ENCODE measurements at places on chromosomes 6 and 20. TPM values are rescaled to one million over a fixed set of nuclear protein-coding genes. Genes with fewer than 3 reads are reported as not detected.

Gene SHLD1
- total RNA-seq: 6.1 TPM

Gene SOX18
- total RNA-seq: 56.7 TPM

Gene ABHD12
- total RNA-seq: 61.5 TPM

Gene PNLDC1
- total RNA-seq: not detected

Gene BPHL
- 28.9 TPM for total RNA-seq

DNA sequence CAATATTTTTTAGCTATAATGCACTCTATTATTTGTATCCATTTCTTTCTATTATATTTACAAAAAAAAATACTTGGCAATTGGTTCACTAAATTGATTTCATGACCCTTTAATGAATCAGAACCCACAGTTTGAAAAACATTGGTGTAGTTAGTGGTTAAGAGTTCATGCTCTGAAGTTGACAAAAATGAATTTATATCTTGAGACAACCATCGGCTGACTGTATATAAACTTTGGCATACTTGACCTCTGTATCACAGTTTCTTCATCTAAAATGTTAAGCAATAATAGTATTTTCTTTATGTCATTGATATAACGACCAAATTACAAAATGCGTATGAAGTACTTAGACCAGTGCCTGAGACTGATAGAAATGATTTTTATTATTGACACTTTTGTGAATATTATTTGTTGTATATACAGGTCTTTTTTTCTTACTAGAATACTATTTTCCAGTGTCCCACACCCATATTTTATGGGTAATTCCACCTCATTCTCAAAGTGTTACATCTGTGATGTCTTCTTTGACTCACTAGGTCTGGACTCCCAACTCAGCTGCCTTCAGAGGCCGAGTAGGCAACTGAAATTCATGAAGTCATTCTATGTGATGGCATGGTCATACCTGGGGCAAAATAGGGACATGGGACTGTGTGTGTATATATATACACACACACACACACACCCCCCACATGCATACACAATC, 459.2 kb downstream of the RFPL4B start:
- no peak overlapping the region for H3K27ac ChIP-seq
- no peak for DNase-seq
- no peaks in the 10 kb centered on the region for H3K36me3 ChIP-seq

DNA sequence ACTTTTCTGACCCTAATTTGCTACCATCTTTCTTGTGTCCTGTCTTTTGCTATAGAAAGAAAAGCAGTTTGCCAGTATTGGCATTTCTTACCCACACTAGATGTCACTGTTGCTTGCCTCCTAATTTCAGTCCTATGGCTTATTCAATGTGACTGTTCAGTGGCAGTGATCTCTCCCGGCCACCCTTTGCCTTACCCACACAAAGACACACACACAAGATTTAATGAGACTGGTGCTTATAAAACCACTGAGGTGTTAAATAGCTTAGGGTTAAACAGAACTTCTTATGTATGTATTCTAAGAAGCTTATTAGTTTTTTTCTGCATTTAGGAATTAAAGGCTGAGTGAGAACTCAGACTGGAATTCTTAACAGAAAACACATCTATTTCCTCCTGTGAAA, 233.6 kb upstream of the ASCC3 start:
- DNase-seq: peak; percentile 89
- no peaks in the 10 kb centered on the region for H3K27me3 ChIP-seq
- H3K36me3 ChIP-seq: no peaks in the 10 kb centered on the region
- H3K27ac ChIP-seq: no peak overlapping the region

- H3K4me1 ChIP-seq: no peaks in the 10 kb centered on the region
- DNase-seq: no peak
- no peaks in the 10 kb centered on the region for H3K36me3 ChIP-seq
- H3K27ac ChIP-seq: no peak overlapping the region
- no peak overlapping the region for H3K4me3 ChIP-seq
- H3K27me3 ChIP-seq: no peaks in the 10 kb centered on the region
Measured at GRCh38 chr6:128580224-128581110, 60.1 kb upstream of the PTPRK start.

- H3K4me1 ChIP-seq: no peaks in the 10 kb centered on the region
- no peaks in the 10 kb centered on the region for H3K27me3 ChIP-seq
- no peak overlapping the region for H3K27ac ChIP-seq
Measured at GRCh38 chr6:108748055-108748454, 100.2 kb upstream of the ARMC2 start.

- H3K4me1 ChIP-seq: no peaks in the 10 kb centered on the region
- no peaks in the 10 kb centered on the region for H3K36me3 ChIP-seq
- H3K4me3 ChIP-seq: no peak overlapping the region
- peak; percentile 54 for DNase-seq
- no peaks in the 10 kb centered on the region for H3K27me3 ChIP-seq
Measured at GRCh38 chr6:100592929-100593328, 128.2 kb upstream of the SIM1 start.

DNA sequence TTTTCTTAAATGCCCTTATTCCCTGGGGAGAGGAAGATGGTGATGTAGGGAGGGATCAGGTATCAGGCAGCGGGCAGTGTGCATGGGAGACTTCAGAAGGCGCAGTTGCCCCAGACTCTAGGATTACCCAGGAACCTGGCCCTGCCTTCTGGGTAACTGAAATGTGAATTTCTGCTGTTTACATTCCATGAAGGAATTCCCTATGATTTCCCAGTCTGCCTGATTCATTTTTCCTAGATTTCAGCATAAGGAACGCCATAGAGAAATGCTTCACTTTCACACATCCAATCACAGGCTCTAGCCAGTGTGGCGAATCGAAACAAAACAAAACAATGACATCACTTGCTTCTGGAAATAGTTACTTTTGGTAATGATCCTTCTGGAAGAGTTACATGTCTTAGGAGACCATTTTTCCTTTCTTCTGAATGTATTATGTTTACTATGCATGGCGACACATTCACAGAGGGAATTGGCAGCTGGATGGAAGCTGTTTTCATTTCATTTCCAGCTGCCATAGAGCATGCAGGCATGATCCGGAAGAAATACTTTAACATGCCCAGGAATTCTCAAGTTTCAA, 33.3 kb downstream of the LRP11 start:
- DNase-seq: peak; percentile 12
- peaks cover 10% of the 10 kb centered on the region for H3K36me3 ChIP-seq
- H3K27me3 ChIP-seq: no peaks in the 10 kb centered on the region
- H3K4me1 ChIP-seq: no peaks in the 10 kb centered on the region
- H3K27ac ChIP-seq: no peak overlapping the region
- H3K4me3 ChIP-seq: no peak overlapping the region

GRCh38 chr6:28218312-28219248, 6.5 kb upstream of the ZSCAN9 start:
- no peak overlapping the region for H3K27ac ChIP-seq
- peak overlapping the region; percentile 52 for H3K4me3 ChIP-seq
- peaks cover 28% of the 10 kb centered on the region for H3K27me3 ChIP-seq
- DNase-seq: peak; percentile 82
- no peaks in the 10 kb centered on the region for H3K36me3 ChIP-seq

GRCh38 chr6:81939766-81940165, 187.3 kb upstream of the TENT5A start:
- no peak for DNase-seq
- H3K4me1 ChIP-seq: no peaks in the 10 kb centered on the region
- H3K27ac ChIP-seq: no peak overlapping the region
- no peaks in the 10 kb centered on the region for H3K27me3 ChIP-seq
- H3K36me3 ChIP-seq: no peaks in the 10 kb centered on the region
- no peak overlapping the region for H3K4me3 ChIP-seq

GRCh38 chr6:5463690-5464089, 202.4 kb downstream of the FARS2 start:
- no peak for DNase-seq
- no peaks in the 10 kb centered on the region for H3K4me1 ChIP-seq
- H3K36me3 ChIP-seq: no peaks in the 10 kb centered on the region
- no peak overlapping the region for H3K4me3 ChIP-seq

- H3K36me3 ChIP-seq: no peaks in the 10 kb centered on the region
- no peaks in the 10 kb centered on the region for H3K27me3 ChIP-seq
- H3K4me1 ChIP-seq: peaks cover 28% of the 10 kb centered on the region
Measured at GRCh38 chr6:168090706-168091105, 11.7 kb upstream of the FRMD1 start.

DNA sequence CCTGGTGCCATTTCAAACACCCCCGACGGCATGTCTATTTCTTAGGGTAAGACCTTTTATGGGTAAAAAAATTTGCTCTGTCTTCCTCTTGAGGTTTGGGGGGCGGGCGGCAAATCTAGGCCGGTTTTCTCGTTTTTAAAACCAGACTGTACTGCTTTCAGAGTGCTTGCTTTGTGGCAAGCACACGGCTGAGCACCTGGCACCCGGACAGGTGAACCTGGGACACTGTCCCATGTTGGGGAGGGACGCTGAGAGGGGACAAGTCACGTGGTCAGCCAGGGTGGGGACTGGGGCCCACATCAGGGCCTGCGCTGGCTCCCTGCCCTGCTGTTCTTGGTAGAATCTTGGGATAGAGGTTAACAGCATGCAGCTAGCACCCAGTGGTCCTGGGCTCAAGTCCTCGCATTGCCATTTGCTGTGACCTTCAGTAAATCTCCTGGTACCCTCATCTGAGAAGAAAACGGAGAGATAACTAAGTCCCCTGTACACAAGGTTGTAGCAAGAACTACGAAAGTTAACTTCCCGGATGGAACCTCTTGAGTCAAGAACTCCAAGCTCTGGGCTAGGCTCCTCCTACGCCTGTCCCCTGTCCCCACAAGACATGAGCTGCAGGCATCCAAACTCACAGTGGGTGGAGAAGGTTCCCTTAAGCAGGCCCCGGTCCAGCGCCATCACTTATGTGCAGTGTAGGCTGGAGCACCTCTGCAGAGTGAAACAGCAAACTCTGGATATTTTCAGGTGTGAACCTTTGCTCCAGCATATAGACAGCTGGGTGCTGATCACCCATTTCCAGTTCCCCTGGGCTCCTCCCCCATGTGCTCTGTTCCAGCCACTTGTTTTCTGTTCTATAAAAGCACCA, 41.7 kb downstream of the PMEPA1 start:
- no peaks in the 10 kb centered on the region for H3K4me1 ChIP-seq
- no peak overlapping the region for H3K4me3 ChIP-seq
- DNase-seq: no peak
- H3K36me3 ChIP-seq: no peaks in the 10 kb centered on the region

DNA sequence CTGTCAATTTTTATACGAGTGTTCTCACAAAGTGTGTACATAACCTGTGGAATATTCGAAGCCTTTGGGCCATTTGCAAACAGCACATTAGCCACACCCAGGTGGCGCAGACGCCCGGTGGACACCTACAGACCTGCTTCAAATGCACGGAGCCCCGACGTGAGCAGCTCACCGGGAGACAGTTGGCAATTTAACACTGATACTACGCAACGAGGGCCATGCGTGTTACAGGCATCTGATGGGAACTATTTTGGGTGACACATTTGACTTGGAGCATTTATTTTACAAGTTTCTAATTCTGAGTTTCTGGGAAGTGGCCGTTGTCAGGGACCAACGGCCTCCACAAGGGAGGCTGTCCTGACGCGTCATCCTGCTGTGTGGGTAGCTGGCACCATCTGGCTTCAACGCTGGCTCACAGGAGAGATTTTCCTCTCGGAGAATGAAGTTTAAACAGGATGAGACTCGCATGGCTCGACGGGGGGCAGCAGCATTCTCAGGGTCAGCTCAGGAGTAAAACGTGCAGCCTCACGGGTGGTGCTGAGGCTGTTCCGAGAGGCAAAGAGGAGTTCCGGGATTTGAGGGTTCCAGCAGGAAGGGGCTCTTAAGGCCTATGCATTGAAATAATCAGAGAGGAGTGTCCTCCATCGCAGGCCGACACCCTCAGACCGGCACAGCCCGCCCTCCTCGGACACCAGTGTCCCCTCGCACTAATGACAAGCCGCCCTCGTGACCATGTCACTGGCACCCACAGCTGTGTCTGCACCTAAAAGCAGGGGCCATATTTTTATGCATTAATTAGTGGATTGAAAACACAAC, 207.4 kb downstream of the DLL1 start:
- no peak overlapping the region for H3K27ac ChIP-seq
- no peaks in the 10 kb centered on the region for H3K4me1 ChIP-seq
- H3K36me3 ChIP-seq: no peaks in the 10 kb centered on the region
- no peaks in the 10 kb centered on the region for H3K27me3 ChIP-seq
- no peak for DNase-seq
- H3K4me3 ChIP-seq: no peak overlapping the region

DNA sequence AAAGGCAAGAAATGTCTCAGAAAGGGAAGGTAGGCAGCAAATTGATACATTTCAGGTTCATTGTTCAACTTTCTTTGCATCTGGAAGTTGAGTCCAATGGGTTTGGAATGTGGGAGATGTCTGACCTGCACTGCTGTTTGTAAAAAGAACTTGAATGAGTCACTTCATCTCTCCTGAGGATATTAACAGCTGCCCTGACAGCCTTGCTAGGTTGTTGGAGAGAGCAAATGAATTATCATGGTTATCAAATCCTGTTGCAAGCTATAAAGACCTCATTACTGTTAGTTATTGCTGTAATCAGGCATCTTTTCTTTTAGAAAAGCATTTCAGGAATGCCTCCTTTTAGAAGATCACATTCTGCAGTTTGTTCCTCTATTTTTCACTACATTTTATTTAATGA, 23.0 kb upstream of the FLRT3 start:
- H3K27ac ChIP-seq: no peak overlapping the region
- H3K4me3 ChIP-seq: no peak overlapping the region
- DNase-seq: no peak
- H3K4me1 ChIP-seq: no peaks in the 10 kb centered on the region
- no peaks in the 10 kb centered on the region for H3K27me3 ChIP-seq

GRCh38 chr6:135423649-135424128, 73.9 kb downstream of the AHI1 start:
- H3K27me3 ChIP-seq: no peaks in the 10 kb centered on the region
- DNase-seq: no peak
- H3K4me3 ChIP-seq: no peak overlapping the region
- no peak overlapping the region for H3K27ac ChIP-seq
- no peaks in the 10 kb centered on the region for H3K36me3 ChIP-seq
- H3K4me1 ChIP-seq: no peaks in the 10 kb centered on the region

GRCh38 chr20:62555642-62556420, 80.0 kb upstream of the GATA5 start:
- no peak overlapping the region for H3K27ac ChIP-seq
- peaks cover 4% of the 10 kb centered on the region for H3K27me3 ChIP-seq
- DNase-seq: no peak
- no peaks in the 10 kb centered on the region for H3K36me3 ChIP-seq
- H3K4me3 ChIP-seq: no peak overlapping the region
- no peaks in the 10 kb centered on the region for H3K4me1 ChIP-seq

All from kidney (tissue), 22 donors.